ENCODE measurements at places on chromosomes 7 and 10. TPM values are rescaled to one million over a fixed set of nuclear protein-coding genes. Genes with fewer than 3 reads are reported as not detected.

The PCBD1 gene
- 18.8 TPM for total RNA-seq

The DRGX gene
- not detected for total RNA-seq

The PNLIPRP2 gene
- not detected for total RNA-seq

The OPALIN gene
- not detected for total RNA-seq

The LFNG gene
- 14.7 TPM for total RNA-seq

The ITIH5 gene
- total RNA-seq = 0.29 TPM

The ZNF488 gene
- total RNA-seq = 0.53 TPM

DNA sequence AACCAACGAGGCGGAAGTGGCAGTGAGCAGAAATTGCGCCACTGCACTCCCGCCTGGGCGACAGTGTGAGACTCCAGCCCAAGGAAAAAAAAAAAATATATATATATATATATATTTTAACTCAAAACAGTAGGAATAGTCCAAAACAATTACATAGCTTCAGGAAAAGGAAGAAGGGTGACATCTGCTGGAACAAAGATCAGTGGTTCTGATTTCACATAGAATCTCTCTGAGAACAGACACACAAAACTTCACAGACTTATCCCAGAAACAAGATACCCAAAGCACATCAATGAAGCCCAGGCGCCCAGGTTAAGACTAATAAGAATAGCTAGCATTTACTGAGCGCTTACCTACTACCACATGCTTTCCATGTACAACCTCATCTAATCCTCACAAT is 45.0 kb downstream of the DNMBP start:
- DNase-seq = no peak

DNA sequence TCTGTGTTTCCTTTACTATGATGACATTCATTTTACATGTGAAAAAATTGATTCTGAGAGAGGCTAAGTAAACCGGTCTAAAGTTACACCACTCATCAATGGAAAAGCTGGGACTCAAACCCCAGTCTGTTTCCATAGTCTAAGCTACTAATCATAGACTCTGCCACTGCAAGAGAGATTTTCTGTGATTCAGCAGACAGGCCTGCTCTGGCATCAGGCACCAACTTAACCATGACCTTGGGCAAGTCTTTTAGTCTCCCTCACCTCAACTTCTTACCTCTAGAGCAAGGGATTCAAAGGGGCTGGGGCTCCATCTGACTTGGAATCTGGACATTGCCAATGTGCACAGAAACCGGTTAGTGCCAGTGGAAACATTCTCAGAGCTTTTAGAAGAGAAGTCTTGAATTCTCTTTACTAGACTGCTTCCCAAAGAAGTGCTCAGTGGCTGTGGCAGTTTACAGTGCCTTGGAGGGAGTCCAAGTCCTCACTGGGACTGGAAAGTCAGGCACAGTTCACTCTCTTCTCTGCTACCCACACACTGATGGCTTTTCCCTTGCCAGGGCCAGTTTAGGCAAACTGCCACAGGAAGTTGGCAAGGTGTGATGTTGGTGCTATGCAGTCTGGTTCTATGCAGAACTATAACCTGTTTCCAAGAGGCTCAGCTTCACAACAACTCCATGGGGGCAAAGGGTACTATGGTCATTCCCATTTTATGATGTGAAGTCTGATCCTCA is 4.5 kb upstream of the BLNK start:
- no peak for DNase-seq

GRCh38 chr7:1872191-1873069 is 202.4 kb downstream of the ELFN1 start:
- DNase-seq = no peak

DNA sequence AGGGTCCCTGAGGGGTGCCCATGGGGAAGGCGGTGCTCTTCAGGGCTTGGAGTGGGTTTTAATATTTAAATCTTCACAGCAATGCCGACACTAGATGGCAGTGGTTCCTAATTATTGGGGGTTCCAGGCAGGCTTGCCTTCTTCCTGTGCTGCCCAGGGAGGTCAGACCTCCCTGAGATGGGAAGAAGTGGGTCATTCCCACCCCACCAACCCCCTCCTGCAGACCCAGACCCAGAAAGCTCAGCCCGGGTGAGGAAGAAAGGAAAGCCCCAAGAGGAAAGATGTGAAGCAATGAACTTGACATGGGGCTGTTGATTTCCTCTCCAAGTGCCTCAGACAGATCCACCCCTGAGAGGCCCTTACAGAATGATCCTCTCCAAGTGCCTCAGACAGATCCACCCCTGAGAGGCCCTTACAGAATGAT is 85.1 kb upstream of the LANCL2 start:
- peak; percentile 80 for DNase-seq

GRCh38 chr7:157869793-157870192 is 533.0 kb downstream of the DNAJB6 start:
- no peak for DNase-seq

GRCh38 chr10:29443745-29444523 is 155.1 kb downstream of the LYZL1 start:
- DNase-seq = peak; percentile 9

DNA sequence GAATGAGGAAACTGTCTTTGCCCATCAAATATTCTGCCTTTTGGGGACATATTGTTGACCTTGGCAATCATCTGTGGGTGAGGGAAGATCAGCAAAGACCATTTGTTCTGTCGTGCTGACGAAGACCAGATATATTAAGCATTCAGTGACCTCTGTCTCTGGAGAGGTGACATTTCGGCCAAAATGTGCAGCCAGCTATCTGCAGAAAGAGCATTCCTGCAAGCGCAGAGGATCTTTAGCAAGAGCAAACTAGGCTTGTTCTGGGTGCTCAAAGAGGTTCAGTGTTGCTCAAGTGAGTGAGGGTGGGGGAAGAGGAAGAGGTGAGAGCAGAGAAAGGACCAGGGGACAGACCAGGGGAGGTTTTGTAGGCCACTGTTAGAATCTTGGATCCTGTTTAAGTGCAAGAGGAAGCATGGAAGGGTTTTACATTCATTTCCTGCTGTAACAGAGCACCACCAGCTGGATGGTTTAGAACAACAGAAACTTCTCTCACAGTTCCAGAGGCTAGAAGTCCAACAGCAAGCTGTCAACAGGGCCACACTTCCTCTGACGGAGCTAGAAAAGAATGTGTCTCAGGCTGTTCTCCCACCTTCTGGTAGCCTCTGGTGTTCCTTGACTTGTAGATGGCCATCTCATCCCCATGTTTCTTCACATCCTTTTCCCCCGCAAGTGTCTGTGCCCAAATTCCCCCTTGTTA is 11.2 kb downstream of the C10orf120 start:
- no peak for DNase-seq

DNA sequence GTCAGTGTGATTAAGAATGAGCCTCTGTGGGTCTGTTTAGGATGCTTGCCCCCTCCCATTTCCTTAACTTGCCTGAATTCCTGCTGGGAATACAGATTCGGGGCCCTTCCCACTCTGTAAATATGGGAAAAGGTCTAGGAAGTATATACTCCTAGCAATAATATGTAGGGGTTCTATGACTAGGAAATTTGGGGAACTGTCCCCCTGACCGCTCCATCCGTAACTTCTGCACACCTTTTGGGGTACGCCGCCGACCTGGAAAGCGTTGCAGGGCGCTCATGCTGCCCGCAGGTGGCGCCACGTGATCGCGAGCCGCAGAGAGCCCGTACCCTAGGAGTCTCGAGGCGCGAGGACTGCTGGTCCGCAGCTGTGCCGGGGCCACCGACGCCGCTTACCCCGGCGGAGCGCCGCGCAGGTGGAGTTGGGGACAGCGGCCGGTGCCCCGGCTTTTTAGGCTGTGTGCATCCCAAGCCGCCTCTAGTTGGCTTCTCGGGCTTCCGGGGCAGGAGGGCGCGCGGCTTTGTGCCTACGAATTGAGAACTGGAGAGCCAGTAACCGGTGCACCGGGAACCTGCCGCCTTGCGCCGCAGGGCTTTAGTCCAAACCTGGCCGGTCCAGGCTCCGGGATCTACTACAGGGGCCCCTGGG is 656 bp upstream of the CNNM2 start:
- DNase-seq = peak; percentile 67

DNA sequence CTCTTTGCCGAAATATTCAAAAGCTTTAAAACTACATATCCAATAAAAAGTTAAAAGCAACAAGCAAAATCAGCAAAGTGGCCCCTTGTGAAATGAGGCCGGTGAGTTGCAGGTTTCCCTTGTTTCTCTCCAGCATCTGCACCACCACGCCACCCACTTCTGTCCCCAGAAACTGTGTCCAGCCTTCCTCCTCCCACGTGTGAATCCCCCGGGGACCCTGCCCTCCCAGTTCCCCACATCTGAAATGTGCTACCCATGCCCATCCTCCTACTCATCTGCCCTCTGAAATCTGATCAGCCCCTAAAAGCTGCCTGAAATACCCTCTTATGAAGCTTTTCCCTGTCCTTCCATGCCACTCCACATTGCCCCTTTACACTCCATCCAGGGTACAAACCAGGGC is 3.8 kb downstream of the ALOX5 start:
- DNase-seq = no peak

GRCh38 chr7:67566101-67566500 is 569.5 kb downstream of the TYW1 start:
- no peak for DNase-seq

DNA sequence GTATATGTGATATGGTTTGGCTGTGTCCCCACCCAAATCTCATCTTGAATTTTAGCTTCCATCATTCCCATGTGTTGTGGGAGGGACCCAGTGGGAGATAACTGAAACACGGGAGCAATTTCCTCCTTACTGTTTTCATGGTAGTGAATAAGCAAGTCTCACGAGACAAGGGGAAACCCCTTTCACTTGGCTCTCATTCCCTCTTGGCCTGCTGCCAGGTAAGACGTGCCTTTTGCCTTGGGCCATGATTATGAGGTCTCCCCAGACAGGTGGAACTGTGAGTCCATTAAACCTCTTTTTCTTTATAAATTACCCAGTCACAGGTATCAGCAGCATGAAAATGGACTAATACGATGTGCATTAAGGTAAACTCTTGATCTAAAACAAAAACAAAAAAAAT is 357.1 kb upstream of the AOAH start:
- no peak for DNase-seq

- no peak for DNase-seq
Measured at GRCh38 chr7:99115379-99115778, 28.5 kb downstream of the SMURF1 start.

DNA sequence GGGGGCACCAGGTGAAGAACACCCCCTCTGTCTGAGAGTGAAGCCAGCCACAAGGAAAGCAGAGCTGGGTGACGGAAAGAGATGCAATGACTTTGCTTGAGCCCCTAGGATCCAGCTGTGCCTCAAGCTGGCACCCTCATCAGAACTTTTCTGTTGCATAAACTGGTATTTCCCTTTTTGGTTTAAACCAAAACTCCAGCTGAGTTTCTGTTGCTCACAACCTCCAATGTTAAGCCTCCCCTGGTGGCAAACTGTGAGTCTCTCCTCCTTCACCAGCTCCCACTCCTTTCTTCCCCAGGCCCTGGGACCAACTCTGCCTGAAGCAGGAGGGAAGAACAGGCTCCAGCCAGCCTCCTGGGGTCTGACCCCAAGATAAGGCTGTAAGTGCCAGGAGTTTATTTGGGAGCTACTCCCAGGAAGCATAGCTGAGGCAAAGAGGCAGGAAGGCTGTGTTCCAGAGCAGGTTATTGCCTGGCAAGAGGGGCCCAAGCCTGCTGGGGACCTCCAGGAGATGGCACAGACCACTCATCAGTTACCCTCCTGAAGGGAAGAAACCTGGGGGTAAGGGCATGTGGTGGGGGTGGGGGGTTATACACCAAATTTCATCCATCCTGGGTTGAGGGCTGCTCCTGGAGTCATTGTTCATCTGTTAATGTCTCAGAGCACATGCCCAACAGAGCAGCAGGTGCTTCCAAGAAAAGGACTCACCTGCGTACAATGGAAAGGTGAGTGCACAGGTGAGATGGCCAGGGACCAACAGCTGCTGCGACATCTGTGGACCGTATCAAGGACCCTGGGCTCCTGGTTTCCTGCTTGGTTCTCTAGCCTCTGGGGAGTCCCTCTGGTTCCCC is 73.3 kb upstream of the NANOS1 start:
- DNase-seq = no peak

DNA sequence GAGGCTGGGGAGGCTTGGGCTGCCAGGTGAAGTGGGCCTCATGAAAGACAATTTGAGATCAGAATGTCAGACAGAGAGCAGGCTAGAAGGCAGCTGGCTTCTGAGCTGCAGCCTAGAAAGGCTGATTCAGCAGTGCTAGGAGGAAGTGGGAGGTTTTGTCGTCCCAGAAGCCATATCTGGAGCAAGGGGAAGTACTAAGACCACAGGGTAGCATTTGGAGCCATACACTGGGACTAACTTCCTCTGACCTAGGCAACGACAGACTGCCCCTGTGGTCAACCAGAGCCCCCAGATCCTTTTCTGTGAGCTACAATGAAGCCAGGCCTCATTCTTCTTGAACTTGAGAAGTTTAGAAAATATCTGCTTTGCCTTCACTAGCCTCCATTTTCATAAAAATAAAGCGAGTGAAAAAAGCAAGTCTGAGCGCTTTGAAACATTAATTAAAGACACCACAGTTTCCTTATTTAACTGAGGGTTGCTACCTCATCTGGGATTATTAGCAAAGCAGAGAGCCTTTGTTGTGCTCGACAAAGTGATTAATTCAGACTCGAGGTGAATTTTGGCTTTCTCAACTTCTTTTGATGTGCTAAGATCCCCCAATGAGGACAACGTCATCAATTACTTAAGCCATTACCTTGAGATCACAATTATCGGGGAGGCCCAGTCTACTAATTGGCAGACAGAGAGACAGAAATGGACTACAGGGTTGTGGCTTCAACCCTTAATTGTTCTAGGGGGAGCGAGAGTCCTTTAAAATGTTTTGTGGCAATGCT is 26.6 kb downstream of the TBXAS1 start:
- no peak for DNase-seq

DNA sequence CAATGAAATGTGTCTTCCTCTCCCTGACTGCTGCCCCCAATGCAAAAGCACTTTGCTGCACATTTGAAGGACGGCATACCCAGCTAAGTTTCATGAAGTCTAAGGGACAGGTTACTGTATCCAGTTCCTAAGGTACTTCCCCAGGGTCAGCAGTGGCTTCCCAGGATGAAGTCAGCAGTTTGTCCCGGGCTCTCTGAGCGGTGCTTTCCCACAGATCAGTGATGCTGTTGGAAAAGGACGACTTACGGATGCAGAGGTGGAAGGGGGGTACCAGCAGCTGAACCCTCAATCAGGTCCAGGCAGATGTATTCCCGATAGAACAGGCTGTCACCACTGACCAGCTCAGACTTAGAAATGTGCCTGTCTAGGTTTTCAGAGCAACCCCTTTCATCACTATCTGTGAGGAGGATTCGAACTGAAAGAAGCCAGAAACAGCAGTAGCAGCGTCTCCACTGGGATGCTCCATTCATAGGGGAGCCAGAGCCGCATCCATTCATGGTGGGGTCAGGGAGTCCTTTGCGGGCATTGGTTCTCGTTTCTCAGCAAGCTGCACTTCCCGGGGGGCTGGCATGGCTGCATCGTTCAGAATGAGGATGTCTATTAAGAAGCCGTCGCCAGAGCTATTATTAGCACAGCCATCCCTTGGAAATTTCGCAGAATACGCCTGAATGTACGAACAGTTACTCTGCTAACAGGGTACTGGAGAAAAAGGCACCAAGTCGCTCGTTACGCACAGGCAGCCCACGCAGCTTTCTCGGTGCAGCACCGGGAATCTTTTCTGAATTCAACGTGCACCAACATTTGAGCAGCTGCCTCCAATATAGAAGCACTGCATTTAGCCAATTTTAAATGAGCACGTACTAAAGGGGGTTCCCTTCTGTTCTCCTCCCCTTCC is 303.7 kb downstream of the PRPF18 start:
- no peak for DNase-seq

- DNase-seq = no peak
Measured at GRCh38 chr10:116602648-116603400, 12.1 kb downstream of the PNLIPRP1 start.

Data from H4 (cell line).